Heart left ventricle (tissue), 16 donors: ENCODE measurements at places on chromosomes 6 and 20. TPM values are rescaled to one million over a fixed set of nuclear protein-coding genes. Genes with fewer than 3 reads are reported as not detected.

DNA sequence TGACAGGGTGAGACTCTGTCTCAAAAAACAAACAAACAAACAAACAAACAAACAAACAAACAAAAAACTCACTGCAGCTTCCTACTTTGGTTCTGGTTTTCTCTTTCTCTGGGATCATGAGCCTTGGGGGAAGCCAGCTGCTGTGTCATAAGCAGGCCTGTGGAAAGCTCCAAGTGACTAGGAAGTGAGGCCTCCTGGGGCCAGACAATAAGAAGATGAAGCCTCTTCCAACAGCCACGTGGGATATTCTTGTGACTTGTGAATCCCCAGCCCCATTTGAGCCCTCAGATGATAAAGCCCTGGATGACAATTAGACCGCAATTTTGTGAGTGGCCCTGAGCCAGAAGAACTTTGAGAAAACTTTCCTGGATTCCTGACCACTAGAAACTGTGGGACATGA, 11.4 kb downstream of the HLA-A start:
- DNase-seq, result no peak

DNA sequence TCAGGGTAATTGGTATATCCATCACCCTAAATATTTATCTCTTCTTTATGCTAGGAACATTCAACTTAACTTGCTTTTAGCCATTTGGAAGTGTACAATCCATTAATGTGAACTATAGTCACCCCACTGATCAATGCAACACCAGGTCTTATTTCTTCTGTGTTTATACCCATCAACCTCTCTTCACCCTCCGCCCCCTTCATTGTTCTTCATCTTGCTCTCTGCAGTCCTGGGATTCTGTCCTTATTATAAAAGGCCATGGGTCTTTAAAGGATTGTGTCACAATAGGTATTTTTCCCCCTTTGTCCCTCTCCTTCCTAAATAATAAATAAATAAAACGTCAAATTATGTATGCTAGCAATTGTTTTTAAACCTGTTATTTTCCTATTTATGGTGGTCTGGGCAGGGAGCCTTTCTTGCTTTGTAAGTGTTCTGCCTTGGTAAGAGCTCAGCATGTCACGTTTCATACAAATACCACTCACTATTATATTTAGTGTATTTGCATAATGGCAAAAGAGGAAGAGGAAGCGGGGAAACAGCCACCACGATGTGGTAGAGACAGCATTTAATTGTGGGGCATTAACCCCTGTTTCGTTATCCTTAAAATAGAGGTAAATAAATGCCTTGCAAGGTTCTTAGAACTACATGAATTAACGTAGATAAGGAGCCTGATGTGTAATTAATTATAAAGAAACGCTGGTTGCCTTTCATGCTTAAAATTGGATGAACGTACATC, 1.9 kb downstream of the ABRACL start:
- no peak for DNase-seq

CLDN20 gene
- not detected for total RNA-seq

DNA sequence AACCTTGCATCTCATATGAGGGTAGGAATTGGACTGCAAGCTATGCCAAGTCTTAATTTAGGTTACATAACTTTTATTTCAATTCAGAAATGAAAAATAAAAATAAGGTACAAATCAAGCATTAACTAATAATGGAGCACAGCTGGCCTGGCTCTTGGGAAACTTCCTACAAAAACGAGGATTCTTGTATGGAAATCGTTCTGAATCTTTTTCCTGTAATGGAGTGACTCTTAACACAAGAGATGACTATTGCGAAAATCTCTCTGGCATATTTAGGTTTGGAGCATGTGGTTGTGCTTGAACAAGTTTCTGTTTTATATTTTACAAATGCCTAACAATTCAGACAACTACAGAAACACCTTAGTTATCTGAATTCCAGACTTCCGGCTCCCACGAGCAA, 34.0 kb upstream of the PI16 start:
- DNase-seq, result no peak

DNA sequence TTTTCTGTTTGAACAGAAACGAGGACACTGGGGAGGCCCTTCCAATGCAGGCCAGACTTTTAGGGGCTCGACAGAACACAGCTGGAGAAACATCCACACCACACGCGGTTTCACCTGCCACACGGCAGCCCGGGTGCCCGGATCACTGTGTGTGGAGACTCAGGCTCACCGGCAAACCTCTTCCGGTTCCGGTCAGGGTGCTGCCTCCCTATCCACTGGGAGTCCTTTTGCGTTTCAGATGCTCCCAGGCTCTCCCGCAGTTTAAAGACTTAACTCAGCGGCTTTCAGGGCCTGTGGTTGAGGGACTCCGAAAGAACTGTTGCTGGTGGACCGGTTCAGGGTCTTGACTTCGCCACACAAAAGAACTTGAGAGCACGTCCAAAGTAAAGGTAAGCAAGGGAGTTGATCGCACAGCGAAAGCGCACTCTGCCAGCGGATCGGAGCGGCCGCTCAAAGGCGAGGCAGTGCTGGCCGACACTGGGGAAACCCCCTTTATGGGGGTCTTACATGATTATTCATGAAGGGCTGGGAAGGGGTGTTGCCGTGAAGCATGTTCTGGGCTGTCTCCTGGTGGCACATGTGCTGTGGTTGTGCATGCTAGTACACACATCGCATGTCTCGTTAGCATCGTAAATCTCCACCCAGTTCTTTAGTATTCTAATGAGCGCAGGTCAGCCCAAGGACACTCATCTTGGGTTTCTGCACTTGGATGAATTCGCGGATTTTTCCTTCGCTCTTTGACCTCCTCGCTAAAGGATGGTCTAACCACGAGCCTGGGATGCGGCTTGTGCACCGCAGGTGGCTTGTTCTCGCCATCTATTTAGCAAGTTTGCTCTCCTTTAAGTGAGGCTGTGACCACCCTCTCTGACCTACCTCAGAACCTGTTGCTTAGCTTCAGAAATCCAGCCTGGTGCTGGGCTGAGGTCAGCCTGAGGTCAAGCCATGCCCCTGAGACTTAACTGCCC, 180.3 kb downstream of the CDH26 start:
- peak; percentile 60 for DNase-seq

DNA sequence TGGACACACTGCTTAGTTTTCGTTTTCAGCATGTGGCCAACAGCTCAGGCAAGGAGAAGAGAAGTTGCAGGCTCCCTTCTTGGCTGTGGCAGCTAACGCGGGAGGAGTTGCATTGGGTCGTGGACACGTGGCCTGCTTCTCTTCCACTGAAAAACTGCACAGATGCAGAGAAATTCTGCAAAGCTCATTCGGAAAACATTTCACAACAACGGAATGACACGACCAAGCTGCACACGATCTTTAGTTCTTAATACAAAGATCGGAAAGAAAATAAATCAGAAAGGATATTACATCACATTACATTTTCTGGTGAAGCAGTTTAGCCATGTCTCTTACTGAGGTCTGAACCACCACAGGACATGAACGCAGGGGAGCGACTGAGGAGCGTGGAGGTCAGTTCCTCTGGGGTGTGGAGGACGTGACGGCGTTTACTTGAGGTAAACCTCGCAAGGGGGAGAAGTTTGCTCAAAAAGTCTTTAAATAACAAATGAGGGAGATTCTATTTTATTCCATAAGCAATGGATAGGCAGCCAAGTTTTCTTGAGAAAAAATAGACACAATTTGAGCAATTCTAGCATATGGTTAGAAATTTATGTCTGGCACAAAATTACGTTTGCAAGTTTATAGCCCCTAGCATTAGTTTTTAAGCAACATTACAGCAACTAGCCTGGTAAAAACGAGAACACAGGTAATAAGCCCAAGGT, 178.3 kb downstream of the THBS2 start:
- DNase-seq, result peak; percentile 57

WFDC12 gene
- not detected for total RNA-seq

DNA sequence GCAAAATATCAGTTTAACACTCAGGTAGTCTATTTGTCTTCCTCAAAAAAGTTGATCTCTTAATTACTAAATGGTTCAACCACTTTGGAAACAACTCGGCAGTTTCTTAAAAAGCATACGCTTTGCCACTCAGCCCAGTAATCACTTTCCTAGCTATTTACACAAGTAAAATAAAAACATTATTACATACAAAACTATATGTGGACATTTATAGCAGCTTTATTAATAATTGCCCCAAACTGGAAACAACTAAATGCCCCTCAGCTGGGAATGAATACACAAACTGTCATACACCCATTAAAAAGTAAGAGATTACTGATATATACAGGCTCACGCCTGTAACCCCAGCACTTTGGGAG, 7.4 kb downstream of the EEF1A1 start:
- no peak for DNase-seq

DNA sequence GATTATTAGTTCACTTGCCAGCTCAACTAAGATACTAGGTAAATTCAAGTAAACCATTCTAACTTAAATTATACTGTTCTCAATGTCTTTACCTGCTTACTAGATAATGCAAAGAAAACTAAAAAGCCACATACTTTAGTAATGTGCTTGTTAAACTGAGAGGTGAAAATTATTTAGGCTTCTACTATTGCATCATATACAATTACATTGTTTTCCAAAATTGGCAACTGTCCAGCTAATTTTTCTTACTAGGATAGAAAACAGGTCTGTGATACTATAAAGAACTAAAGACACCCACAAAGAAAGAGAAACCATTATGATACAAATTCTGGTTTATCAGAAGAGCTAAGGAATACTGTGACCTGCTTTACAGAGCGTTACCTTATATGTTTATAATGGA, 45.6 kb upstream of the ALDH8A1 start:
- no peak for DNase-seq

DNA sequence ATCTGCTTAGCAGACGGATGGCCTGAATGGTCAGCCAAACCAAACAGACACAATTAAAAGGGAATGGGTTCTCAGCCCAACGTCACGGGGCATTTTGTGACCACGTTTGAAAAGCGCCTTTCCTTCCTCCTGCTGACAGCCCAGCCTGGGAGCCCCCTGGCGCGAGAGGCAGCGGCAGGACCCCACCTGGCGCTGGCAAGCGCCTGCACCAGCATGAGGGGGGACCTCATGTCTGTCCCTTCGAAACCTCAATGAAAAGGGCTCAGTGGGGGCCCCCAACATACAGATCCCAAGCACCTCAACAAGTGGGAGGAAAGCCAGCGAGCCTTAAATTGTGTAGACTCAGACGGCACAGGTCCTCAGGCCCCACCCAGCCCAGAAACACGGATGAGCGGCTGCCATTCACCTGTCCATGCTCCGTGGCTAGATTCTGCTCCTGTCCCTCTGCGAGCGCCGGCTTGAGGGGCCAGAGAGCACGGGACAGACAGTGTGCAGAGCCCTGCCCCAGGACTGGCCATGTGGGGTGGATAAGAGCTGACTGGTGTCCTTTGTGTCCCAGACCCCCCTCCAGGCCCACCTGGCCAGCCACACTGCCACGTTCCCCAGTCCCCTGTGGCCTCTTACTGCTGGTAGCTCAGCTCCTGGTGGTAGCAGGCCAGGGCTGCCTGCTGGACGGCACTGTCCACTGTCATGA, 87.6 kb downstream of the NINL start:
- DNase-seq, result no peak

BMP7 gene
- 6.9 TPM for total RNA-seq

GRCh38 chr20:64167676-64168075, 3.4 kb downstream of the MYT1 start:
- DNase-seq, result no peak

GRCh38 chr6:105452376-105452775, 49.5 kb upstream of the PREP start:
- no peak for DNase-seq

DNA sequence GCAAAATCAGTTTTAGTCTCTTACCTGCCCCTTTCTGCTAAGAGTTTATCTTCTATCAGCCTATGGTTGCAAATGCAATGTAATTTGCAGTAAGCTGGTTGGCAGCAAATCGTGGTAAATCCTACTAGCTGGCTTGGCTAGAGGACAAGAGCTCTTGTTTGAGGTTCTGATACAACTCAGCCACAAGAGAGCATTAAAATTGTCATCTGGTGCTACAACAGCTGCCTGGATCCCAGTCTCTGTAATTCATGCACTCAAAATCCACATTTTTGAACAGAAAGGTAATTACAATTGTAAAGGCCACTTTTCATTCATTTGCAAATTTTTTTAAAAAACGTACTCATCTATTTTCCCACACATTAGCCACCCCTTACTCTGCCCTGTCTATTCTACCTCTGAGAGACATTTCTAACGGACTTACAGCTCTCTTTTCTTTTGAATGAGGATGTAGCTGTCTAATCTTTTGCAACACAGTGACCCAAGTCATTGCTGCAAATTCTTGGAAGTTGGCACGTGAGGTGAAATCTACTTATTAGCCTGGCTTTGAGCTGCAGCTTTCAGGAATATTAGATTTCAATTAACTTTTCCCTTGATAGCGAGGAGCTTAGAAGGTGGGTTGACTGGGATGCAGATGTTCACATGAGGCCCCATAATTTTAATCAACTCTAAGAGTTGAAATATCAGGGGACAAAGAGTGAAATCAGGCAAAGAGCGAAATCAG, 54.0 kb upstream of the FAM184A start:
- DNase-seq, result no peak

OR12D3 gene
- not detected for total RNA-seq

DNA sequence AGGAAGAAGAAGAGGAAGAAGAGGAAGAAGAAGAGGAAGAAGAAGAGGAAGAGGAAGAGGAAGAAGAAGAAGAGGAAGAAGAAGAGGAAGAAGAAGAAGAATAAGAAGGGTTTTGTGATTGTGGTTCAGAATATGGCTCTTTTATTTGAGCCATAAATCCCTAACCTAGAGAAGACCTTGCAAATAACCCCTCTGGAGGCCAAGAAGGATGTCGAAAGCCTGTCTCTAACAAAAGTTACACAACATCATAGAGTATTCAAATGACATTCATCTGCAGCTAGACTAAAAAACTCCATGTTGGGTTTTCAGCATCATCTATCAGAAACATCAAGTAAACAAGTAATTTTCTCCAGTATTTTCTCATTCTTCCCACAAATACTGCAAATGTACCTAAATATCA, 100.9 kb downstream of the RNASET2 start:
- DNase-seq, result no peak

ADGB gene
- total RNA-seq, result not detected

- DNase-seq, result no peak
Measured at GRCh38 chr20:14790771-14791620, 453.6 kb upstream of the FLRT3 start.

TEAD3 gene
- 54.3 TPM for total RNA-seq

PLCB4 gene
- 18.5 TPM for total RNA-seq

DNA sequence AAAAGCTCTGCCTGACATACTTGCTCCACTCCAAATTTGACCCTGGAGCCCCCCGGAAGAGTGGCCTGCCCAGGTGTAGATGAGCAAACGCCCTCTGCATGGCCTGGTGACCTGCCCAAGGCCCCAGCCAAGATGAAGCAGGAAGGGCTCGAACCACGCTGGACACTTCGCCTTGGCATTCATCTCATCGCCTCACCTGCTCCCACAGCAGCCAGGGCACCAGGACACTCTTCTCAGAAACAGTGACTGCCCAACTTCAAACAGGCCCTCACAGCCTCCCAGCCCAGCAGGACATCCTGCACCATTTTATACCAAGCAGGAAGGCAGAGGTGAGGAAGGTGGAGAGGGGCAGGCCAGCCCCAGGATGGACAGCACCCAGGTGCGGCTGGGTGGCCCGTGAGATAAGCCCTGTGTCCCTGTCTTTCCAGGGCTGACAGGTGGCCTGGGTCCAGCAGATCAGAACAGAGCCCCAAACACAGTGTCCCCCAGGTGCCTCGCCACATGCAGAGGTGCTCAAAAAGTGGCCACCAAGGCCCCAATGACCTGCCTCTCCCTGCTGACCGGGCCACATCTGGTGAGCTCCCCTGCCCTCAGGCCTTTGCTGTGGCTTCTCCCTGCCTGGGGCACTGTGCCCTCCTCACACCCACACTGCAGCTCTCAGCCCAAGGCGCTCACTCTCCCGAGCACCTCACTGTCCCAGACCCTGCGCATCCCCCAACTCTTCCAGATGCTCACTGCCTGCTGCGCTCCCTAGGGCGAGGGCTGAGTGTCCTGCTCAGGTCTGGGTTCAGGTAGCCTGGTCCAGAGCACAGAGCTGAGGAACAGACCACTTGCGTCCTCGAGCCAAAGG, 7.2 kb downstream of the ACSS1 start:
- peak; percentile 24 for DNase-seq
